ENCODE measurements at places on chromosomes 6 and 20. TPM values are rescaled to one million over a fixed set of nuclear protein-coding genes. Genes with fewer than 3 reads are reported as not detected.

DNA sequence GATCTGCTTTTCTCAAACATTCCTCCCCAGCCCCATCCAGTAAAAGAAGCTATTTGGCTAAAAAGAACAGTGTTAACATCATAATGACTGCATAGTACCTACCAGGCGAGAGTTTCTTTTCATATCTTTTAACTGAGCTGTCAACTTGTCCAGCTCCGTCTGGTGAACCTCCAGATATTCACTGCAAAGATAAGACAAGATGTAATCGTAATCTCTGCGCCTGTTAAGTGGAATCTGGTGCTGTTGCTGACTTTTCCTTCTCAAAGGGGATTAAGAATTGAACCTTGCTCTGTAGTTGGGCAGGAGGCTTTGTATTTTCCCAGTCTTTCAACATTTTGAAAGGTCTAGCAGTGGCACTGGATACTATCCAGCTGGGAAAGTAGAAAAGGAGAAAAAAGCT is 63.0 kb downstream of the RIPOR2 start:
- no peak for ATAC-seq

GRCh38 chr6:129882510-129883023 is 21.5 kb upstream of the TMEM244 start:
- no peak for ATAC-seq

DNA sequence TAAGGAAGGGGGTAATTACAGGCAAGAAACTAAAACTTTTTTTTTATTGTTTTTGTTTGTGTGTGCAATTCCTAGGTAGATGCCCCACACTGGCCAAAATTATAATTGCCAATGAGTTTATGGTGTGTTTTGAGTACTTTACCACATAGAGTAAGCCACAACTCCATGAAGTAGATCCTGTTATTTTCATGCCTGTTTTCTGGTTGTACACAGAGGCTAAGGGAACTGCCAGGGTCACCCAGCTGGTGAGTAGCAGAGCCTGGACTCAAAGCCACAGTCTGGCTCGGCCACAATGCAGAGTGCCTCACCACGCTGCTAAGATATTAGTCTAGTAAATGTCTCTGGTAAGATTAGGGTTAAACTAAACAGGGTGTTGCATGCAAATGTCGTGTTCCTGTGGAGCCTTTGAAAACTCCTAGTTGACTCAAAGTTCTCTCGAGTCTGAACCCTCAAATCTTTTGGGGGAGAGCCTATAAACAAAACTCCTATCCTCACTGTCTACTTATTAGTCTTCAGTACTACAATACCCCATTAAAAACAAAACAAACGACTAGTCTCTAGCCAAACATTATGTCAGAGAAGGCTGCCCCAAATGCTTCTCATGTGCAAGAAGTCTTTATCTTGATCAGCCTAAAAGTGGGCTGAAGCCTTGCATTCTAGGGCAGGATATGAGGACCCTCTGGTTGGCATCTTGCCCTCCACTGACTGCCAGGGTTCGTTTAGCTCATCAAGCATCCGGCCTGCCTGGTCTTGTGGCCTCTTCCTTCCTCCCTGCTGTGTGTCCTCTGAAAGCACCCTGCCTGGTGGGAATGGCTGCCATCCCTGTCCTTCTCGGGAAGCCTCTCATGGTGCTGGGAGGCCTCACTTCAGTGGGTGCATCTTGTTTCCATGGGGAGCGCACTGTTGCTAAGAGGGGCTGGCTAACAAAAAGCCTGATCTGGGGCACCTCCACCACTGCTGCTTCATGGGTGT is 4.2 kb downstream of the DUSP22 start:
- ATAC-seq: no peak

DNA sequence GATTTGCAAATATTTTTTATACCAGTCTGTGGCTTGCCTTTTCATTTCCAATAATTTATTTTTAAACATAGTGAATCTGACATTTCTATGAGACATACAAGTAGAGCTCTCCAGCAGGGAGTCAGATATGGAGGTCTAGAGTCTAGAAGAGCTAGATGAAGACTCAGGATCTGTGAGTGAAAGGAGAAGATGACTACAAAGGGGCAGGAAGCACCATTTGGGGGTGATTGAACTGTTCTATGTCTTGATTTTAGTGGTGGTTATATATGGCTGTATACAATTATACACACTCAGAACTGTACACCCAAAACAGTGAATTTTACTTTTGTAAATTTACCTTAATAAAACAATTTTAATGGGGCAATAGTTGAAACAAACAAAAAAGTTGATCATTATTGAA is 127.9 kb upstream of the BACH2 start:
- no peak for ATAC-seq

- no peak for ATAC-seq
Observed at GRCh38 chr6:167444602-167445346, 119.9 kb downstream of the TTLL2 start.

DNA sequence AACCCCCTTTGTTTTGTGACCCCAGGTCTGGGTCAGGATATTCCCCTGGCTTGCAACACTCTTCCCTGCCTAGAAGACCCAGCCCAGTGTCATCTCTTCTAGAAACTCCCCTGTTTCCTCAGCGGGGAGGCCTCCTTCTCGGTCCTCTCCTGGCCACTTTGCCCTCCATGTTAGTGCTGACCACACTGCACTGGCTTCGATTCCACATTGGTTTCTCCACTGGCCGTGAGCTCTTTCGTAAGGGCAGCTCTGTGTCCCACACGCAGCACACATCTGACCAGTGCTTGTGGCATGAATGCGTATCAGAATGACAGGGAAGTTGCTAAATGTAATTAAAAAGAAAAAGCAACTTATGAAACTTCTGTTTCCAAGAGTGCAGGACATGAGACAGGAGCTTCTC is 49.4 kb upstream of the FNDC1 start:
- no peak for ATAC-seq

DNA sequence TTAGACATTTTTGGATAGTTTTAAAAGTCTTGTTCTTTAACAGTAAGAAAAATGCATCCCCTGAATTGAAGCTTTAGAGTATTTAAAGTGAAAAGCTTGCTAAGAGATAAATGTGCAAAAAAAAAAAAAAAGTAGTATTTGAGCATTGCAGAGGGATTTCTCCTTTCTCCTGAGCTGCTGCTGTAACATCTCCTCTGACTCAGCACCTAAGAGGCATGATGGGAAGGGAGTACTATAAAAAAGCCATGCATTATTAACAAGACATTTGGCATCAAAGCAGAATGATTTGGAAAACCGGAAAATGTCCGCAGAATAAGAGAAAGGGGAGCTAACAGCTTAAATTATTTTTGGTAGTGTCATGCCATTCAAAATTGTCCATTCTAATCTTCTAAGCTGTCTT is 27.9 kb downstream of the B4GALT5 start:
- no peak for ATAC-seq

- ATAC-seq: no peak
Observed at GRCh38 chr6:168956141-168956838, 297.4 kb downstream of the THBS2 start.

- no peak for ATAC-seq
Observed at GRCh38 chr20:36548704-36549627, 7.6 kb downstream of the MYL9 start.

DNA sequence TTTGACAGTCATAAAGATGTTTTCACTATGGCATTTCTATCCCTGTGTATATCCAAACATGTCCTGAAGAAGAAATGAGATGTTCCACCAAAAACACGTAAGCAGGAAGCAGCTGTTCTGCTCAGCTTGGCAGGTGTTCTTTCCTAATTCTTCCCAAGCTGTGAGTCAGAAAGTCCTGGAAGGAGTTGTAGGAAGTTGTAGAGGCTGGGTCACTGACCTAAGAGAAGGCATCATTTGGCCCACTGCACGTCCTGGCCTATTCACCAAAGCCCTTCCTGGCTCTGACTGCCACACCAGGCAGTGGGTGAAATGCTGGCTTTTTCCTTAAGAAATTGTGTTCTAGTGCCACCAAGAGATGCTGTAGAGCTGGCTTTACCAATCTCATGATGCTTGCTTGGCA is 40.3 kb downstream of the STX11 start:
- peak; percentile 81 for ATAC-seq

DNA sequence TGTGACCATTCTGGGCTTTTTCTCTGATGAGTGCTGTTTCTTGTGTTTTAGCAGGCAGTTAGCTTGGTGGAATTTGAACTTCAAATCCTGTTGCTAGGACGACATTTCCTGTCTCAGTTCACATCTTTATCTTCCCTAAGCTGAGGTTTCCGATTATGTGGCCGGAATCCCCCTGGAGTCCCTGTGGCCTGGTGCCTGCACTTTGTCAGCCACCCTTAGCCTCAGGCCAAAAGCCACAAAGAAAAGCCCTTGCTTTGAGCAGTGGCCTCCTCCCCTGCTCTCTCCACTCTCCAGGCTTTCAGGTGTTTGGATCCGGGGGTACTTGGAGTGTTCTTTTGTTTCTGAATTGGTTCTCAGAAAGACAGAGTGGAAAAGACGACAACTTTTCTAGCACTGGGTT is 59.9 kb upstream of the PMEPA1 start:
- ATAC-seq: no peak

- peak; percentile 77 for ATAC-seq
Observed at GRCh38 chr6:35302604-35303241, 5.1 kb downstream of the DEF6 start.

- peak; percentile 73 for ATAC-seq
Observed at GRCh38 chr20:561437-562231, 18.0 kb upstream of the CSNK2A1 start.

DNA sequence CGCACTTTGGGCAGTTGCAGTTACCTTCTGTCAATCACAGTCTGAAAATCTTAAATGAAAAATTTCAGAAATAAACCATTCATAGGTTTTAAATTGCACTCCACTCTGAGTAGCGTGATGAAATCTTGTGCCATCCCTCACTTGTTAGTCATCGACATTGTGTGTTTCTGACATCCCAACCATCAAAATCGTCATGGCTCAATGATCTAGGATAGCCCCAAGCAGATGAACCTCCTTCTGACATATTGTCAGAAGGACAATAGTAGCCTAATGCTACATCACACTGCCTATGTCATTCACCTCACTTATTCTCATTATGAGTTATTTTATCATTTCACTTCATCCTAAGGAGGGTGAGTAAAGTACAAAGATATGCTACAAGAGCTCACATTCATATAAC is 284.8 kb downstream of the PTPRK start:
- peak; percentile 80 for ATAC-seq

- ATAC-seq: no peak
Observed at GRCh38 chr20:51529081-51529681, 13.3 kb downstream of the NFATC2 start.

- ATAC-seq: no peak
Observed at GRCh38 chr6:66278115-66278514, 571.1 kb upstream of the EYS start.

DNA sequence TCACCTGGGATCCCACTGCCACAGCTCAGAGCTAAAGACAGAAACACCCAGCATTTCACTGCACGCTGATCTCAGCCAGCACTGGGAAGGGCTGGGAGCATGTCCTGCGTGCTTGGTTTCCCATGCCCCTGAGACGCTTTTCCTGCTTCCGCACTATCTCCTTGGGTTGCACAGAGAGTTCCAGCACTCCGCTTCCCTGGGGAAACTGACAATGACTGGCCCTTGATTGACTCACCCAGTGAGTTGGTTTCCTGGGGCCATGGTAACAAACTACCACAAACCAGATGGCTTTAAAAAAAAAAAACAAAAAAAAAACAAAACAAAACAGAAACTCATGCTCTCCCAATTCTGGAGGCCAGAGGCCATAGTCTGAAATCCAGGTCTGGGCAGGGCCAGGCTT is 14.8 kb upstream of the MAS1L start:
- no peak for ATAC-seq

GRCh38 chr6:30679765-30680535 is 6.5 kb downstream of the PPP1R18 start:
- no peak for ATAC-seq

DNA sequence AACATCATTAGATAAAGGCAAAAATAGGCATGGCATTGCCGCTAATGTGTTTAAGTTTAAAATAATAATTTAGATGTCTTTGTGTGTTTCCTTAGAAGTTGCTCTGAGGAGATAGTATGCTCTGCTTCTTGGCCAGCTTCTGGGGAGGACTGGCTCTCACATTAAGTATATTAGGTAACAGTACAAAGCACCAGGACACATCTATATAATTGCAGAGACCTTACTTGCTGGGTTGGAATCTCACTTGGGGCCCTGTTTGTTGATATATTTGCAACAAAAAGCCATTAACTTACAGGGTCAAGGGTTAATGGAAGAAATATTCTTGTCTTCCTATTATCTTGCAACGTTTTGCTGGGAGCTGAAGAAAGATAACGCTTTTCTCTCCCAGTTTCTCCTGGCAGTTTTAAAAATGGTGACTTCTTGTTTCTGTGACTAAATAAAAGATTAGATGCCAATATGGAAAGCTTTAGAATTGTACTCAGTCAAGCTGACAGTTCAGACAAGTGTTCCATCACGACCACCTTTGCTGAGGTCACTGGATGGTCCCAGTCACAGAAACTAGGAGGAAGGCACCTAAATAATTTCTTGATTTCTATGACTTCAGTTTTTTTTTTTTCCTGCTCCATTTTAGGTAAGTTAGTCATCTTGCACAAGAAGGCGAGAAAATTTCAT is 462.3 kb upstream of the FLRT3 start:
- ATAC-seq: no peak

DNA sequence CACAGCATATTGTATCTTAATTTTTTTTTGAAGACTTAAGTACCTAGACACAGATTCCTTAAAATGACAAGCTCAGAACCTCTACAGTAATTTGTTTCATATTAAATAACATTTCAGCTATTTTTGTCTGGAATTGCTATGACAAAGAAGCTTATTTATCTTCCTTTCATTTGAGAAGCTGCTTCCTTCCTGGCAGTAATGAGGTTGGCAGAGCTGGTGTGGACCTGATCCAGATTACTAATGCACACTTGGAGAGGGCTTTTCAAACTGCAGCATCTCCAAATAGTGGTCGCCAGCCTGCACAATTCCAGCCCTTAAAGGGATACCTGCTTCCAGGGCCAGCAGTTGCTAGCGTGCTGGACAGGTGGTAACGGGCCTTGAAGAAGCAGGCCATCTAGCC is 12.1 kb downstream of the PTCHD4 start:
- no peak for ATAC-seq

GRCh38 chr20:35302421-35303335 is 10.5 kb upstream of the FAM83C start:
- no peak for ATAC-seq

GRCh38 chr20:33563788-33564187 is 73.9 kb downstream of the CBFA2T2 start:
- ATAC-seq: no peak

- no peak for ATAC-seq
Observed at GRCh38 chr6:151690303-151690702, 117.2 kb upstream of the ESR1 start.

- no peak for ATAC-seq
Observed at GRCh38 chr6:36319436-36319762, 17.3 kb downstream of the BNIP5 start.

GRCh38 chr6:144630857-144631256 is 345.7 kb downstream of the UTRN start:
- no peak for ATAC-seq

The SPATA25 gene
- 0.76 TPM for total RNA-seq

The ISM1 gene
- total RNA-seq: 1.7 TPM

The BACH2 gene
- total RNA-seq: 0.76 TPM

The PSORS1C2 gene
- total RNA-seq: 0.40 TPM

The BEND6 gene
- 0.16 TPM for total RNA-seq

The PRICKLE4 gene
- 2.2 TPM for total RNA-seq

The VNN1 gene
- total RNA-seq: 0.12 TPM

The XKR7 gene
- total RNA-seq: not detected

The DDAH2 gene
- total RNA-seq: 15.3 TPM

The BPIFB4 gene
- not detected for total RNA-seq

The TRIM40 gene
- not detected for total RNA-seq

The ABHD16A gene
- 28.3 TPM for total RNA-seq

The NQO2 gene
- 31.6 TPM for total RNA-seq

The RPS21 gene
- 1,745 TPM for total RNA-seq

The SLC22A1 gene
- 0.44 TPM for total RNA-seq

The ASXL1 gene
- 27.5 TPM for total RNA-seq

The TRIM26 gene
- total RNA-seq: 48.3 TPM

The UBD gene
- 1.00 TPM for total RNA-seq

Data from esophagus mucosa (tissue), 1 donor.